Thoracic aorta (tissue), 2 donors: ENCODE measurements at places on chromosomes 7 and 10. TPM values are rescaled to one million over a fixed set of nuclear protein-coding genes. Genes with fewer than 3 reads are reported as not detected.

DNA sequence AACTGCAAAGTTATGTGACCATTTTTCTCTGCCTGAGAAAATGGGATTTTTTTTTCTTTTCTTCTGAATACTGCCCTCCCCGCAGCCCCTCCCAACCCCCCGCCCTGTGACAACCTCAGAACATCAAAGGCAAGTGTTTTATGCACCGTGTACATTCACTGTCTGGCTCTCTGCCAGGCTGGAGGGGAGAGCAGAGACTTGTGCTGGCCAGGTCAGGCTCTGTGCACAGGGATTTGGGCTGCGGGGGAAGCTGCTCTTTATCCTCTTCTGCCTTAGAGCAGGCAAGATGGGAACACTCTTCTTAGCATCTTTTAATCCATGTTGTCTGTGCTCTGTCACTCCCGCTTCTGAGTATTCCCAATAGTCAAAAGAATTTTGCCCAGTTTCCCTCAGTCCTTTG, 195.1 kb downstream of the CCSER2 start:
- no peak for DNase-seq

DNA sequence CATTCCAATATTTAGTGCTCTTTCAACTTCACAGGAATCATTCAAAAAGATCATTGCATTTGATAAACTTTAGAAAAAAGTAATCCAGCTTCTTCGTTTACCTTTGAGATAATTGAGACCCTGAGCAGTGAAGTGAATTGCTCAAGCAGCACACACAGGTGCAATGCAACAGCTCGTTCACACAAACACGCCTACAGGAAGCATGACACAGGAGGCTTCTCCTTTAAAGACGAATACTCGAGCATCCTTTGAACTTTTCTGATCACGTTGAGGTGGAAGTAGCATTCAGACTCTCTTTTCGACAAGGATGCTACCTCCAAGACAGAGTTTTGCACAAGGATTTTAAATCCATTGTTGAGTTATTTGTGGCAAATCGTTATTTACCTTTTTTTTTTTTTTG, 18.0 kb upstream of the RSU1 start:
- no peak for DNase-seq

GRCh38 chr10:99008054-99008453, 227.6 kb downstream of the HPSE2 start:
- no peak for DNase-seq

DYNC1I1 gene
- 24.6 TPM for total RNA-seq

CDHR3 gene
- total RNA-seq = 8.7 TPM

DNA sequence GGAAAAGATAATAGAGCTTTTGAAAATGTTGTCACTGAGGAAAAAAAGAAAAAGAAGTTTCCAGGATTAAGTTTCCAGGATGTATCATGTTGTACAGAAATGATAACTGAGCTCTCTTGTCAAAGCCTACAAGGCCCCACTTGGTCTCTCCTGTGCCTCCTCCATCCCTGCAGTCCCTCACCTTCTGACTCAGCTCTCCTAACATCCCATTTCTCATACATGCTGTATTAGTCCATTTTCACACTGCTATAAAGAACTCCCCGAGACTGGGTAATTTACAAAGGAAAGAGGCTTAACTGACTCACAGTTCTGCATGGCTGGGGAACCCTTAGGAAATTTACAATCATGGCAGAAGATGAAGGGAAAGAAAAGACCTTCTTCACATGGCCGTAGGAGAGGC, 3.8 kb upstream of the DGKI start:
- no peak for DNase-seq

GRCh38 chr7:147803151-147803550, 787.4 kb upstream of the C7orf33 start:
- DNase-seq = no peak

TMEM229A gene
- not detected for total RNA-seq

DNA sequence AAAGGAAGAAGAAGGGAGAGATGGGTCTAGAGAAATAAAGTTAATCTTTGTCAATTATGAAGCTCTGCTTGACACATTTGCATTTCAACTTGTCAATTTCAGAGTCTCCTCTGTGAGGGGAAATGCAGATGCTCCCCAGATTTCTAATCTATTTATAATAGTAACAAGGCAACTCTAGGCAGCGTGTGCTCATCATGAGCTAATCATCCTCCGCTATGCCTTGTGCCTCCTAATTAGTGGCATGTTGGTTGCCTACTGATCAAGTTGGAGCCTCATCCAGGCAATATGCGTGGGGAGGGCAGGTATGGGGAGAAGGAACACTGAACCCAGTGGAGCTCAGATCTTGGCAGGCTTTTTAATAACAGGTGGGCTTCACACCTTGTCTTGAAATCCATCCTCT, 628.6 kb downstream of the SORCS3 start:
- DNase-seq = no peak
